Cerebellar cortex (tissue), 1 donor: ENCODE measurements at places on chromosomes 16 and 17.

DNA sequence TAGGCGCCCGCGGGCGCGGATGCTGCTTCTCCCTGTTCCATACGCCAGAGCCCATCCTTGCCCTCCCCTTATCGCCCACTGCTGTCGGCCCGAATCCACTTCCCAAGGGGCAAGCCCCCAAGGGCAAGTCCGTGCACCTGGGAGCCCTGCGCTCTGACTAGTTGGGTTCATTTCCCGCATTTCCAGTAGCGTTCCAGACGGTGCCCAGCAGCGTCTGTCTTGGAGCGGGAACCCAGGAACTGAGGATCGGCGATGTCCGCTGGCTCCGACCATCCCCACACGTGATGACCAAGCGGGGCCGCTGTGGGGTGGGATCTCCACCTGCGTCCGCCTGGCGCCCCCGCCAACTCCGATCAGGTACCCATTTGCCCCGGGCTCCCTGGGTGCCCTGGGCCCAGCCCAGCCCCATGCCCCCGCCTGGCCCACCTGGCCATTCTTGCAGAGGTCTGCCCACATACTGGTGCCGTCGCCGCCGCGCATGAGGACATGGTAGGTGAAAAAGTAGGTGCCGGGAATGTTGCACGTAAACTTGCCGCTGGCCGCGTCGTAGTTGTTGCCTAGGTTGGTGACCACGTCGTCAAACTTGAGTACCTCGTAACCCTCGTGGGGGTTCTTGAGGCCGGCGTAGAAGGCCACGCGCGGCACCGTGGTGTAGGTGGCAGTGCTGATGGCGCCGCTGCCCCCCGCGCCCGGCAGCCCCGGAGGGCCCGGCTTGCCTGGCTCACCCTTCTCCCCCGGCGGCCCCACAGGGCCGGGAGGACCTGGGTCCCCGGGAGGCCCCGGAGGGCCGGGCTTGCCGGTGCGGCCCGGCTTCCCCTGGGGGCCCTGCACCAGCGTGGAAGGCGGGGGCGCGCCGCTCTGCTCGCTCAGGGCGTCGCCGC lies 837 bp downstream of the C1QL1 start:
- DNase-seq, result no peak

DNA sequence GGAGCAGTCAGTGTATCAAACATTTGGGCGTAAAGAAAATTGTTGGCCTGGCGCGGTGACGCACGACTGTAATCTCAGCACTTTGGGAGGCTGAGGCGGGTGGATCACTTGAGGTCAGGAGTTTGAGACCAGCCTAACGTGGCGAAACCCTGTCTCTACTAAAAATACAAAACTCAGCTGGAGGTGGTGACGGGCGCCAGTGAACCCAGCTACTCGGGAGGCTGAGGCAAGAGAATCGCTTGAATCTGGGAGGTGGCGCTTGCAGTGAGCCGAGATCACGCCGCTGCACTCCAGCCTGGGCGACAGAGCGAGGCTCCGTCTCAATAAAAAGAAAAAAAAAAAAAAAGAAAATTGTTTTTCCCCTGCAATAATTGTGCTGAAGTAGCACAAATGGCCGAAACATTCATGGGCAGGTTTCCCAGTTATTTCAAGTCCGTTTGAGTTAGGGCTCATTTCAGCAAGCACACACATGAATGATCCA lies 1.4 kb downstream of the GCSH start:
- DNase-seq, result peak; percentile 11

GRCh38 chr17:52828621-52829020 lies 670.1 kb upstream of the CA10 start:
- DNase-seq, result no peak

GRCh38 chr17:47840001-47840741 lies 902 bp downstream of the SCRN2 start:
- peak; percentile 37 for DNase-seq

DNA sequence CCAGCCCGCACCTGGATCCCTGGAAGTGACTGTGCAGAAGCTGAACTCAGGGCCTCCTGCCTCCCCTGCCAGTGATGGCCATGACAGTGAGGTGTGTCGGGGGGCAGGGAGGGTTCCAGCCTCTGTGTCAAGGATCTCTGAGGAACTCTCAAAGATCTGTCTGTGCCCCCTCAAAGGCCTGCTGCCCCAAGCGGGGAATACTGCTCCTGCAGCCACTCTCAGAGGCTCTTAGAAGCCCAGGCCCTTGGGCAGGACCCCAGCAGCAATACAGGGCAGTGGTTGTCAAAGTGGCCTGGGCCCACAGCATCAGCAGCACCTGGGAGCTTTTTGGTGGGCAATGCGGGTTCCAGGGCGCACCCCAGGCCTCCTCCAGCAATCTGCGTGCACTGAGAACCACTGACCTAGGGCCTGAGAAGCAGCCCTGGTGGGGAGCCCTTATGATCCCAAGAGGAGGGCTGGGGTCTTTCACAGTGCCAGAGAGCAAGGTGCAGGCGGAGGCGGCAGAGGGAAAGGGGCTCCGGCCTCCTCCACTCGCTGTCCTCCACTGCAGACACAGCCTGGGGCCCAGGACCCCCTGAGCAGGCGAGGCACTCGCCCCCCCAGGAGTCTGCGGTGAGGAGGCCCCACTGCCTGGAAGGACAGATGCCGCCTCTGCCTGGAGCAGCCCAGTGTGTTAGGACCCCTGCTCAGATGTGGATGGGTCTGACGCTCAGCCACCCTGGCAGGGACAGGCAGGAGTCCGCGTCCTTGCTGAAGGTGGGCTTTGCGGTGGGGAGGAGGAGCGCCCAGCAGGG lies 42.1 kb downstream of the ENGASE start:
- no peak for DNase-seq

DNA sequence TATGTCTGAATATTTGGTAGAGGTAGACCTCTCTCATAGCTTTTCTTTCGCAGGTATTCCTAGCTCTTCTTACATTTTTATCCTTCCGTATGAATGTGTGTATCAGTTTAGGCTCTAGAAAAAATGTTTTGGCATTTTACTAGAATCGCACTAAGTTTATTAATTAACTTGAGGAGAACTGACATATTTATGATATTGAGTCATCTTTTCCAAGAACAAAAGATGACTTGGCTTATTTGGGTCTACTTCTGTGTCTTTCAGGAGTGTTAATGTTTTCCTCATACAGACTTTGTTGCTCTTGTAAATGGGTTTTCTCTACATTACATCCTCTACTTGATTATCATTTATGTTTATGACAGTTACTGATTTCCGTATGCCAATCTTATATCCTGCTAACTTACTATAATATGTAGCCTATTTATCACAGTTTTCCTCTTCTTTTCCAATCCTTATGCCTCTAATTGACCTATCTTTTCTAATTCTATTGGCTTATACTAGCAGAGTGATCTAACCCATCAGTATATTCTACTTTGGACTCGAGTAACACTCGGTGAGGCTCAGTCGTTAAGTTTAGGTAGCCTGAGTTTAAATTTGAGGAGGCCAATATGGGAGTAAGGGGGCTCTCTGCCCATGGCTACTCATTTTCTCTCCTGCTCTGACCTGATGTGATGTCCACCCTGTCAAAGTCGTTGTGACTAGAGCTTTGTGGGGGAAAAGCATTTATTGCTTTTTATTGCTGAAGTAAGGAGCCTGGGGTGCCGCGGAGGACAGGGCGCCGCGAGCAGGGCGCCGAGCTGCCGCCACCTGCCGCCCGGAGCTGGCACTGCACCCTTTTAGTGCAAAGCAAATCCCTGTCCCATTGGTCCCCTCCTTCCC lies 20.0 kb downstream of the ST6GALNAC1 start:
- peak; percentile 68 for DNase-seq

DNA sequence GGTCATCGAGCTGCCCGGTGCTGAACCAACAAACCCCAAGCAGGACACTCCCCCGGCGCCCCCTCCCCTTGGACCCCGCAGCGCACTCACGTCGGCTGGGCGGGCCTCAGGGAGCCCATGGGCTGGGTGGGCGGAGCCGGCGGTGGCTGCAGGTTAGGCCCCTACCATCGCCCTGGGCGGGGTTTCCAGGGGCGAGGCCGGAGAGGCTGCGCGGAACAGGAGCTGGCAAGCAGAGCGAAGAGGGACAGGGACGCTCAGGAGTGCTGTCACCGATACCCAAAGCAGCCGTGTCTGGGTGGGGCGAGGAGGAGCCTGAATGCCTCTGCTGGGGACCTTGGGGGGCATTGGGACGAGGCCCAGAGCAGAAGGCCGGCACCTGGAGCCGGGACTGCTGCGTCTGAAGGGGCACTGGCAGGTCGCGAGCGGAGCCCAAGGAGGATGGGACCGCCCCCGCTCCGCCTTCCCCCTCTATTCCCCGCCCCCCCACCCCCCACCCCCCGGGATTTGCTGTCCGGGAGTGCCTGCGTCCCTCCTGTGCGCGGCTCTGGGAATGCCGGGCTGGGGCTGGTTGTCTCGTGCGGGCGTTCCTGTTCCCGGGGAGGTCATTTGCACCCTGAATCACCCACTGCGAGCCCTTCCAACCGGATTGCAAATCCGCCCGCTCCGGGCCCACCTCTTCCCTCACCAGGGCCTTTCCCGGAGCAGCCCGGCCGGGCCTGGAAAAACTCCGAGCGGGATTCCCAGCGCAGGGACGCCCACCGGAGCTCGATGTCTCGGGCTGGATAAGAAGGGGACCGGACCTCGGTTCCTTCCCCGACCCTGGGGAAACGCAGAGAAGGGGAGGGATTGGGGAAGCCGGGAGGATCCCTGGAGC lies 902 bp downstream of the ARHGAP27 start:
- DNase-seq, result peak; percentile 66

DNA sequence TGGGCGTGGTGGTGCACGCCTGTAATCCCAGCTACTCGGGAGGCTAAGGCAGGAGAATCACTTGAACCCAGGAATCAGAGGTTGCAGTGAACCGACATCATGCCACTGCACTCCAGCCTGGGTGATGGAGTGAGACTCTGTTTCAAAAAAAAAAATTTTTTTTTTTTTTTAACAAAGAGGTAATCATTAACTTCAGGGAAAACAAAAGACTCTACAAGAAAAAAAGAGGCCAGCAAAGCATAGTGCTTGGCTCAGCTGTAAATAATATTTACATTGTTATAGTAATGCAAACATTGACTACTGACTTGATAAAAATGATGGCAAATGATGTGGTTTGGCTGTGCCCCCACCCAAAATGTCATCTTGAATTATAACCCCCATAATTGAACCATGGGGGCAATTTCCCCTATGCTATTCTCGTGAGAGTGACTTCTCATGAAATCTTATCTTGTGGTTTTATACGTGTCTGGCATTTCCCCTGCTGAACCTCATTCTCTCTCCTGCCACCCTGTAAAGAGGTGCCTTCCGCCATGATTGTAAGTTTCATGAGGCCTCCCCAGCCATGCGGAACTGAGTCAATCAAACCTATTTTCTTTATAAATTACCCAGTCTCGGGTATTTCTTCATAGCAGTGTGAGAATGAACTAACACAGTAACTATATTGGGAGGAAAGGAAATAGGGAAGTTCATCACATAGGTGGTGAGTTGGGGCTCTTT lies 12.7 kb upstream of the SSTR2 start:
- no peak for DNase-seq

DNA sequence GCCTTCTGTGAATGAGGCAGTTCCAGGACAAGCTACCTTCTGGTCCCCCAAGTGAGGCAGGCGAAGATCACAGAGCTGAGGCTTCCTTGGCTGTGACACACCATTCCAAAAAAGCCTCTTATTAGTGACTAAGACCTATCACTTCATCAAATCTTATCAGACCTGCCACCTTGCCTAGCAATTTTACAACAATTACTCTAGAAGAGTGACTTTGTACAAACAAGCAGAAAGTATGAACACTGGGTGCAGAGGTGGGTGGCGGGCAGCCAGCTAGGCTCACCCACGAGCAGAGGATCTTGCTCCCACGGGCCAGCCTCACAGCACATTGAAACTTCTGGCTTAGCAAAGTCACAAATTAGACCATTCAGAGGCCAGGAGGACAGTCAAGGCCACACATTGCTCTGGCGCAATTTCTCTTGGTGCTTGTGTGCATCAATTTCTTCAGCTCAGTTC lies 2.2 kb upstream of the ICAM2 start:
- DNase-seq, result no peak

- DNase-seq, result no peak
Observed at GRCh38 chr16:11046382-11046931, 102.1 kb downstream of the CLEC16A start.

- peak; percentile 30 for DNase-seq
Observed at GRCh38 chr17:2239882-2240430, 63.6 kb downstream of the SMG6 start.

- DNase-seq, result peak; percentile 85
Observed at GRCh38 chr17:58112970-58113631, 29.9 kb downstream of the DYNLL2 start.

DNA sequence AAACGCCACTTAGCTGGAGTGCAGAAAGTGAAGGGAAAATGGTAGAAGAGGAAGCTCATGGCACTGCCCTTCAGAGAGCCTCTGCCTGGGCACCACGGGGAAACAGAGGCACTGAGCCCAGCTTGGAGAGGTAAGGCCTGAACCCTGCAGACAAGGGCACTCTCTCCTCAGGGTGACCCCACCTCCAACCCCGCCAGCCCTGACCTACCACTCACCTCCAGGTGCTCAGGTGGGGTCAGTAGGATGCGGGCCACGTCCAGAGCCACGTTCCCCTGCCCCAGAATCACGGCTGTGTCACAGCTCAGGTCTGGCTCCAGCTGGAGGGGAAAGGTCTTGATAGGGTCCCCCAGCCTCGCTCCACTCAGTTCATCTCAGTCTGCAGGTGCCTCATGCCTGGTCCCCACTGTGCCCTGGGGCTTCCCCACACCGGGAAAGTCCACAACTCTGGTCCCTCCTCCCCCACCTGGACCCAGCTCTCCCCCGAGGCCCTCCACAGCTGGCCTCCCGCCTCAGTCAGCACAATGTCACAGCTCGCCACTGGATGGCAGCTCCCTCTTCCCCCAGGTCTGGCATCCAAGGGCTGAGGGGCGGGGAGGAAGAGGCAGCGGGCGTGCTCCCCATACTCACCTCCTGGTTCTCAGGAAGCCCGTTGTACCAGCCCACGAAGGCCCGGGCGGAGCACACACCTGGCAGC lies 6.0 kb upstream of the GRIN2C start:
- DNase-seq, result no peak

DNA sequence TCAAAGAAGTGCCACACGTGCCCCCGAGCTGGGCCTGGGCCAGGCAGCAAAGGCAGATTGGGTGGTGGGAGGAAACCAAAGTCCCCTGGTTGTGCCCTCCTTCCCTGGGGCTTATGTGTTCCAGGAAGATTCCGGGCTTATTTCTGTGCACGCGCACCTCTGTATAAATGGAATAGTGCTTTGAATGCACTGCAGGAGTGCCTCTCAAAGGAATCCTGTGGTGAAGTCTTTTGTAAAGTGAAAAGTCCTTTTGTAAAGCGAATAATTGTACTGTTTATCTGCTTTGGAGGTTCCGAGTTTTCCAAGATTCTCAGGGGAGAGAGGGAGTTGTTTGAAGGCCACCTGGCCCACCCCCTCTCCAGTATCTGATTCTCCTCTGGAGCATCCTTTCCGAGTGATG lies 26.8 kb downstream of the C17orf75 start:
- DNase-seq, result no peak

GRCh38 chr16:75860326-75861053 lies 134.2 kb upstream of the CPHXL start:
- peak; percentile 77 for DNase-seq
